Fibroblast of upper back skin (primary cell): ENCODE measurements at places on chromosomes 6 and 20.

DNA sequence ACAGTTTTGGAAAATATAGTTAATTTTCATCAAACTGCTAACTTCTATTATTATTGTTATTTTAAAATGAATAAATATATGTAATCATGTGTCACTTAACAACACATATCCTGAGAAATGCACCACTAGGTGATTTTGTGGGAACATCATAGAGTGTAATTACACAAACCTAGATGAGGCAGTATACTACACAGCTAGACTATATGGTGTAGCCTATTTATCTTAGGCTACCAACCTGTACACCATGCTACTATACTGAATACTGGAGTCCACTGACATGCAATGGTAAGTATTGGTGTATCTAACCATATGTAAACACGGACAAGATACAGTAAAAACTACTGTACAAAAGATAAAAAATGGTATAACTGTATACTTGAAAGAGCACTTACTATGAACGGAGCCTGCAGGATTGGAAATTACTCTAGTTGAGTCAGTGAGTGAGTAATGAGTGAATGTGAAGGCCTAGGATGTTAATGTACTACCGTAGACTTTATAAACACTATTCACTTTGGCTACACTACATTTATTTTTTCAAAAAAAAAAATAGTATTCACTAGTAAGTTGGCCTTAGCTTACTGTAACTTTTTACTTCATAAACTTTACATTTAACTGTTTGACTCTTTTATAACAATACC is 72.4 kb downstream of the ASCC3 start:
- peak; percentile 38 for DNase-seq

GRCh38 chr6:149109397-149110070 is 208.0 kb upstream of the TAB2 start:
- no peak for DNase-seq

DNA sequence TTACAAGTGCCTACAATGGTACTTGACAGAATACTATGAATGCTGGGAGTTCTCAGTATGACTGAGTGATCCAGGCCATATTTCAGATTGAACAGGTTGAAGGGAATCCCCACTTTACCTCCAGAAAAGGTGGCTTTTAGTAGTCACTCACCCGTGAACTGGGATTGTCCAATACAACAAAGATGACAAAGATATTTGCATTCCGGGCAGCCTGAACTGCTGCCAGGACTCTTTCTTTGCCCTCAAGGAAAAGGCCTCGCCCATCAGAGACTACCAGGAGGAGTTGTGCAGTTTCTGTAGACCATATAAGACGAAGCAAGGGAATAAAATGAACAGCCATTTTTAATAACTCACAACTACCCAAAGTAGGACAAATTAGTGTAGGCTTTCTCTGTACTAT is 6.3 kb upstream of the LYRM2 start:
- no peak for DNase-seq

DNA sequence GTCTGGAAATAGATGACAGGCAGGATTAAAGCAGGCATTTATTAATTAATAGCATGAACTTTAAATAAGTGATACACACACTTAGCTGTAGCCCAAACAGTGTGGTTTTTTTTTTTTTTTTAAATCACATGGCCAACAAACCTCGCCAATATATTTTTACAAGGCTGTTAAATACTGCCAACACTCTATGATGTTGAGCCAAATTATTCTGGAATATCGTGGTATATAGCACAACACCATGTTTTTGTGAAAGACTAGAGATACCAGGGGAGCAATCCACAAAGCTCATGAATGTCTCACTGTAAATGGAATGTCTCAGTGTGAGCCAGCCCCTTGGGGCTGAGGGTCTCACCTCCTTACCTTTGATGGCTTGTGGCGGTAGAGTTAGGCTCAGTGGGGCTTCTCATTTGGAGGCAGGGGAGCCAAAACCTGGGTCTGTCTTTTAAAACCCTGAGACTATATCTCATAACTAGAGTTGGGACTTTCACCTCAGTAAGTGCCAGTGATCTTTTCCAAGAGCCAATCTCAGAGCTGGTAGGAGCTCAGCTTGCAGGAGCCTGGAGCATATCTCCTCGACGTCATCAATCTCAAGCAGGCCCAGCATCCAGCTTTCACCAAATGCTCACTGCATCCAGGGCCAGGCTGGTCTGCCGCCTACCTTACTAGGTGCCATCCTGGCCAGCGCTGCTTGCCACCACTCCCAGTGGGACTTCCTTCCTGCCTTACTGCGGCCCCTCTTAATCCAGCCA is 78.5 kb upstream of the FAM184A start:
- DNase-seq = no peak

GRCh38 chr6:129543981-129544380 is 166.0 kb downstream of the ARHGAP18 start:
- DNase-seq = no peak

- DNase-seq = no peak
Measured at GRCh38 chr6:3427687-3428085, 29.2 kb downstream of the SLC22A23 start.

GRCh38 chr6:26355366-26355765 is 9.6 kb upstream of the BTN3A2 start:
- DNase-seq = no peak

DNA sequence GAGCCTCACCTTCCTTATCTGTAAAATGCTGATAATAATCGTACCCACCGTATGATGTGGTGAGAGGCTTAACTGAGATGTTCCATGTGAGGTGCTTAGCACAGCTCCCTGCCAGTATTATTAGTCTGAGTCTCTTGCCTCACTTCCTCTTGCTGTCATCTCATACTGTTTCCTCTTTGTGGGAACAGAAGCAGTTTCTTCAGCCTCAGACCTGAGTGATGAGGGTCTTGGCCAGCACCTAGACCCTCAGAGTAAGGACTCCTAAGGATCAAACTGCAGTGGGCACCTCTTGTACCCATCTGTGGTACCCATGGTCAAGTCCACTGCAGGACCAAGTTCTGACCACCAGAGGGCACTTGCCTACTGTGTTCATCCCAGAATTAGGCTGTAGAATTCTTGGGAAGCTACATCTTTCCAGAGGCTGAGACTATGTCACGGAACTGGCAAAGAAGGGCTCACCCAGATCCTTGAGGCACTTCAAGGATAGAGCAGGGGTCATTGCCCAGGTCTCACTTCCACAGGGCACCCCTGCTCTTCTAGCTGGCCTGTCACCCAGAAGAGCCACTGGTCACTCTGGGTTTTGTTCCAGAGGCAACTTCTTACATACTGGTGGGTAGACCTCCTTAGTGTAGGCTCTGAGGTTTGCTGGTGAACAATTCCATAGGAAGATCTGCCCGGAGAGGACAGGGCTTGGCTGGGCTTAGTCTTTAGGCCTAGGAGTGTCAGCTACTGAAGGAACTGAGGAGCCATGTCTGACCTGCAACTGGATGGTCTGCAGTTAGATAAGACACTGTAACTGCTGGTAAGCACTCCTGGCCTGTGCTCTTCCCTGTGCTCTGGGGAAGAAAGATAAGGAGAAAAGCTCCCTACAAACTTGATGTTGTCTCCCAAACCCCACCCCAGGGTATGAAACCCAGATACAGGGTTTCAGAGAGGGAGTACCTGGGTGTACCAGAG is 20.6 kb upstream of the SGK2 start:
- peak; percentile 54 for DNase-seq

DNA sequence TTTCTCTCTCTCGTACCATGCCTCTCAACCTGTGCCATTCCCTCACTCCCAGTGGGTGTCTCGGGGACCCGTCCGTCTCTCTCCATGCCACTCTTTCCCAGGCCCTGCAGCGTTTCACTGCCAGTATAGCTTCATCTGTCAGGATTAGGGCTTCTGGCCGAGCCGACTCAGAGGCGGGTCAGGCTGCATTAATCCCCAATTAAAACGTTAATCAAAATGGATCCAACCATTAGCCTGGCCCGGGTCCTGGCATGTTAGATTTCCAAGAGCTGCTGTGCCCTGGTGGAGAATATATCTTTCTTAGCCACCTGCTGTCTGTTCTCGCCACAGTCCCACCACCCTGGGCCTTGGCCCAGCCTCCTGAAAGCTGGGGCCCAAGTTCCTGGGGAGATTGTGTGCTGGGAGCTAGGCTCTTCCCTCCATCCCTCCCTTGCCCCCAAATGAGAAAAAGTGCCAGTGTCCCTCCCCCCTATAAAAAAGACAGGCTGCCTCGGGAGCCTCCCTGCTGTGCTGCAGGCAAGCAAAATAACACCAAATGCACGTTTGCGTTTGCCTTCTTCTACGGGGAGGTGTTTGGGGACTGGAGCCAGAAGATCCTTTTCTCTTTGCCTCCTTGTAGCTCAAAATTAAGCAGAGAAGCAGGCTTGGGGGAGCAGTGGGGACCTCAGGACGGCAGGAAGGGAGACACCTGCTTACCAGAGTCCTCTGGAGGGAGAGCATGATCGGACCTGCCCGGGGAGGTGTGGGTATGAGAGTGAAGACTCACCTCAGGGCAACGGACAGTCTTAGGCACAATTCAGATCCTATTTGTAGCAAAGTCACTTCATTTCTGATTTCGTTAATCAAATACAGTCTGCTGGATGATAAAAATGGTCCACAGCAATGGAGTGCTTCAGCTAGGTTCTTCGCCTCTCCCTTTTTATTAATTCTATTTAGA is 3.0 kb downstream of the KCNG1 start:
- DNase-seq = no peak

DNA sequence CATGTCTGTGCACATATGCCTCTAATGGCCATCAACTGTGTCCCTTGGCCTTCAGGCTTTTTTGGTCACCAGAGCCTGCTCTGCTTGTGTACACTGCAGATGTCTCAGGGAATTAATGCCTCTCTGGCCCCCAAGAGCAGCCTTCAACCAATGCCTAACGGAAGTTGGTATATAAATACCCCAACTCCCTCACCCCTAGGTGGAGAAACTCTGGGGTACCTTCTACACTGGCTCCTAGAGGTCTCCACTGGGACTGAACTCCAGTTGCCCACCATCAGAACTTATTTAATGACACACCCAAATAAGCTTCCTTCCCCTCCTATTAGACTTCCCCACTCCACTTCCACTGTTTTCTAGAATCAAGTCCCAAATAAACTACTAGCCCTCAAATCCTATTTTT is 43.1 kb downstream of the PRND start:
- no peak for DNase-seq

- no peak for DNase-seq
Measured at GRCh38 chr6:134004714-134005113, 47.7 kb downstream of the SLC2A12 start.

GRCh38 chr6:16278048-16278724 is 39.8 kb downstream of the GMPR start:
- DNase-seq = no peak

- DNase-seq = no peak
Measured at GRCh38 chr6:69423785-69424184, 373.0 kb downstream of the LMBRD1 start.

- DNase-seq = peak; percentile 71
Measured at GRCh38 chr20:44154521-44155001, 32.4 kb downstream of the JPH2 start.

GRCh38 chr20:6709910-6710595 is 57.4 kb upstream of the BMP2 start:
- DNase-seq = peak; percentile 11

- DNase-seq = peak; percentile 77
Measured at GRCh38 chr6:88780714-88781389, 182.6 kb downstream of the RNGTT start.

DNA sequence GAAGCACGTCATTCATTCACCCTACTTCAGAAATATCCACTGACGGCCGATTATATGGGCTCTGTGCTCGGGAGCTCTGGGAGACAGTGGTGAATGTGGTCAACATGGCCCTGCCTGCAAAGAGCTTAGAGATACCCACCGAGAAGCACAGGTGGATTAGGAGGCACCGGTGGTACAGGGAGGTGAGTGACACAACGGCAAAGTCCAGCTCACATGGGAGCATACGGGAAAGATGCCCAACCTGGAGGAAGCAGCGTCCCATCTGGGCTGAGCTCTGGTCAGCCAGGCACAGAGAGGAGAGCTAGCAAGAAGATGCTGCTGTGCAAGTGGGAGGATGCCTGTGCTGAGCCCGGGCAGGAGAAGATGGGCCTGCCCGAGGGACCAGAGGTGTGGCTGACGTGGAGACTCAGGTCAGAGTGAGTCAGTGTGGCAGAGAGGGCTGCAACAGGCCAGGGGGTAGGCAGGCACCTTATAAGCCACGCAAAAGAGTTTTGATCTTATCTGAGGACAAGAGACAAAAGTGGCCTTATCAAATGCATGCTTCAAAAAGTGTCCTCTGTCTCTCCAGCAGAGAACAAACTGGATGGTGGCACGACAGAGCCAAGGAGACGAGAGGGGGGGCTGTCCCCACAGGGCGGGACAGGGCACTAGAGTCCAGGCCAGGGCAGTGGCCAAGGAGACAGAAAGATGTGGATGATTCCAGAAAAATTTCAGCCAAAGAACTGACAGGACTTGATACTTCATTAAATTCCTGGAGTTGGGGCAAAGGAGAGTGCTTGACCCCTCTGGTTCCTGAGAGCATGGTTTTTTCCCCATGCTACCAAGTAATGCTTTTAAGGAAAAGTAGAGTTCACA is 214.6 kb upstream of the SNX9 start:
- DNase-seq = no peak

GRCh38 chr6:84847390-84848160 is 83.2 kb upstream of the TBX18 start:
- DNase-seq = peak; percentile 69

- DNase-seq = peak; percentile 56
Measured at GRCh38 chr6:75081921-75082320, 123.9 kb downstream of the COL12A1 start.

- DNase-seq = no peak
Measured at GRCh38 chr6:157778719-157779118, 44.3 kb upstream of the SNX9 start.

- no peak for DNase-seq
Measured at GRCh38 chr6:155854787-155855186, 399.1 kb upstream of the NOX3 start.

GRCh38 chr20:10004900-10005299 is 29.9 kb upstream of the ANKEF1 start:
- DNase-seq = no peak

GRCh38 chr6:170227521-170227983 is 63.3 kb downstream of the DLL1 start:
- DNase-seq = no peak

DNA sequence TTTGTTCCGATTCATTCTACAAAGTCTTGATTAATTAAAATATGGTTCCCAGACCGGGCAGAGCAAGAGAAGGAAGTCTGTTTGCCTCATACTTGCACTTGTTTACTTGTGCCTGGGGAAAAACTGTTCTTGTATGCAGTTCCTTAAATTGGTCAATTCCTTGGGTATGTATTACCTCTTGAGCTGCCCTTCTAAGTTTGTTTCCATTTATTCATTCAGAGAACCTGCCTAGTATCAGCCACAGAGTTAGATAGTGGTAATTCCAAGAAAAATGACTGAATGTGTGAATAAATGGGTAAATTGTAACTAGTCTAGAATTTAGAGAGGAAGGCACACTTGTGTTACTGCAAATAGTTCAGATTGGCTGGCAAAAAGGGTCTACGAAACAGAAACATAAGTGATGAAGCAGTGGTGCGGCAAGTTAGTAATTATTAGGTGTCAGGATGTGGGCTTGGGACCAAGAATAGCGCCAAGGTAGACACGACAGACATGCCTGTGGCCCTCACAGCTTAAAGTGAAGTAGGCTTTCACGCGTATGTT is 525 bp upstream of the MAK start:
- no peak for DNase-seq

GRCh38 chr6:79524065-79524464 is 13.2 kb downstream of the LCA5 start:
- no peak for DNase-seq

GRCh38 chr6:142946924-142947713 is 2.1 kb upstream of the HIVEP2 start:
- peak; percentile 44 for DNase-seq
